ELF-1 (cell line): ENCODE measurements at places on chromosomes 7 and 10.

DNA sequence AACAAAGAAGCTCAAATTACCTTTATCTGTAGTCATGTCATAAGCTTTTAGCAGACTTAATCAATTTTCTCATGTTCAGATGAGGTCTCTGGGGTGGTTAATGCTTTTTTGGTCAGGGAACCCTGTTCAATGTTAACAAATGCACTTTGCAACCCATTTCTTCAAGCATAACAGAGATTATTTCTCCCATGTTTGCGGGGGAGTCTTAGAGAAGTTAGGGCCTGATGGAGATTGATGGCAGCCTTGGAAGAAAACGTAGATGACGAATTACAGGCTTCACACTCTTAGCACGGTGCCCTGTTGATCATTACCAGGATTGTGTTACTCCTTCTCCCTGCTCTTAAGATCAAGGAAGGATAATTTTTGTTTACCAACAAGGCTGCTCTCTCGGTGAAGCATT lies 76.4 kb downstream of the AGMO start:
- no peak for DNase-seq

DNA sequence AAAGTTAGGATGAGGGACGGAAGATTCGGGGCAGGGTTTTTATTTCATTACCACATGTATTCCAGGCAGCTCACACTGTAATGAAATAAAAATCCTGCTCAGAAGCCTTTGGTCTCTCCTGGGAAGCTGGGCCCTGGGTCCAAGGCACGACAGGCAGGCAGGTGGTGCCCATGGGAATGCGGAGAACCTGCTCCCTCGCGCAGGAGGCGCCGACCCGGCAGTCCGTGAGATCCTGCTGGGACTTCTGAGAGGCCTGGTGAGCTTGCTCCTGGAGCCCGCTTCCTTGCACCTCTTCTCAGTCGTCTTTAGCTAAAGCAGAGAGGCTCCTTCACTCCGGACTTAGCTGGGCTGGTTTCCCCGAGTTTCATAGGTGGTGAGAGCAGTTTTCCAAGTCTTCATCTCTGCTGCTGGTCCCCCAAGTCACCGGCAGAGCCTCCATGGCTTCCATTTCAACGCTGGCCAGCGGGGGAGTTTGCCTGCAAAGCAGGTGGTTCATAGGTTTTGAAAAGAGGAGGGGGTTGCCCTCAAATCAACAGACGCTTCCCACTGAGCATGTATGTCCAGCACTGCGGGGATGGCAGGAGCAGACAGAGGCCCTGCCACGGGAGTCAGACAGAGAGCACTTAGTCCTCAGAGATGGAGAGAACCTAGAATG lies 24.5 kb downstream of the IL15RA start:
- DNase-seq, result no peak

- no peak for DNase-seq
Measured at GRCh38 chr10:61197057-61197456, 253.1 kb upstream of the RHOBTB1 start.

DNA sequence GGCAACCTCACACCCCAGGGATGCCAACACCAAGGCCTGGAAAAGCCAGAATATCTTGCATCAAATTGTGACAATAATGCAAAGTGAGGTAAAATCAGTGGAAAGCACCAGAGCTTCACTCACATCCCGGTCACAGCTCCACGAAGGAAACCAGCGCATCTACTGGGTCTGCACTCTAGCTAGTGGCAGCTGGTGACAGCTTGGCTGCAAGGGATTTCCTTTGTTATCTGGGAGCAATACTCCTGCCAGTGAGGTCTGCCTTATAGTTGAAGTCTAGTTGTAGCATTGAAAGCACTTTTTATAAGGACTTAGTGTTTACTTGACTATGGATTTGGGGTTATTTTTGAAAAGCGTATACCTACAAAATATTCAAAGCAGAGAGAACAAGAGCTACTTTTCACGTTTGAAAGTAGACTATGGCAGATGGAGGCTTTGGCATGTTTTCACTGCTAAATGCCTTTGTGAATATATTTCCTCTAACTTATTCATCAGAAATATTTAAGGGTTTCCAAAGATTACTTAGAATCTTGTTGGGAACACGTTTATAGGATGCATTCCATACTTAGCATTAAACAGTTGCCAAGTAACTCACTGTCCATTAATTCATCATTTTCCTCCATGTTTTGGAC lies 26.1 kb downstream of the WDFY4 start:
- DNase-seq, result no peak
